Activated naive CD8-positive, alpha-beta T cell treated with anti-CD3 and anti-CD28 coated beads for 36 hours (primary cell): ENCODE measurements at places on chromosomes 12 and 14.

GRCh38 chr12:27077586-27077985, 4.8 kb downstream of the C12orf71 start:
- DNase-seq: no peak

DNA sequence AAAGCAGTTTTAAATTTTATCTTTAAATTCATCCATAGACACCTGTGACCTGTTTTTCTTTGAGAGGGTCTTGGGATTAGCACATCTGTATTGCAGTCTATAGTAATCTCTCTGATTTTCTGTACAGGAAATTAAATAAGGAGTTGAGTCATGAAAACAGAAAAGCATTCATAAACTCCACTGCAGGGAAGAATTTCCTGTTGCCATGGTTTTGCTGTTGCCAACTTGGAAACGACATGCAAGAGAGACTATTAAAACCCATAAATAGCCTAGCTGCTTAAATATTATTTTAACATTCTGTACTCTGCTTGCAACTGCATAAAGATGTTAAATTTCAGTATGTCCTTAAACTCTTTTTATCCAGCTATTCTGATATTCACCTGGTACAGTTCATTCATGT, 281.0 kb upstream of the RGS6 start:
- no peak for DNase-seq

DNA sequence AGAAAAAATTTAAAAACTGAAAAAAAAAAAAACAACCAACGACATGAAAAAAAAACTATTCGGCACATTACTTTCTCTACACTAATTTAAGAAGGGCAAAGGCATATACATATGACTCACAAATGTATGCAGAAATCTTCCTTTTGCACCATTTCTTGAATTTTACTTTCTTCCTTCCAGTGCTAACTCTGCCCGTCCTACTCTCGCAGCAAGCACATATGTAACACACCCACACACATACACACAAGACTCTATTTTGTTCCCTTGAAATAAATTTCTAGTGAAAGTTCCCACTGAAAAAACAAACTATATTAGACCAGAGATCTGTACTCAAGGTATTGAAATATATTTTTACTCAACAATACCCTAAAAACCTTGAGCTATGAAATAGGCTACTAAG, 14.6 kb downstream of the BTG1 start:
- DNase-seq: no peak

DNA sequence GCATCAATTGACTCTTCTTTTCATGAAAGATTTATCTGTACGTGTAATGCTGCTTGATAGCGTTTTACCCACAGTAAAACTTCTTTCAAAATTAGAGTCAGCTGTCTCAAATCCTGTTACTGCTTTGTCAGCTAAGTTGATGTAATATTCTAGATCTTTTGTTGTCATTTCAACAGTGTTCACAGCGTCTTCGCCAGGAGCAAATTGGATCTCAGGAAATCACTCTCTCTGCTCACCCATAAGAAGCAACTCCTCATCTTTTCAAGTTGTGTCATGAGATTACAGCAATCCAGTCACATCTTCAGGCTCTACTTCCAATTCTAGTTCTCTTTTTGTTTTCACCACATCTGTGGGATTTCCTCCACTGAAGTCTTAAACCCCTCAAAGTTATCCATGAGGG, 9.5 kb downstream of the PCNX1 start:
- no peak for DNase-seq

DNA sequence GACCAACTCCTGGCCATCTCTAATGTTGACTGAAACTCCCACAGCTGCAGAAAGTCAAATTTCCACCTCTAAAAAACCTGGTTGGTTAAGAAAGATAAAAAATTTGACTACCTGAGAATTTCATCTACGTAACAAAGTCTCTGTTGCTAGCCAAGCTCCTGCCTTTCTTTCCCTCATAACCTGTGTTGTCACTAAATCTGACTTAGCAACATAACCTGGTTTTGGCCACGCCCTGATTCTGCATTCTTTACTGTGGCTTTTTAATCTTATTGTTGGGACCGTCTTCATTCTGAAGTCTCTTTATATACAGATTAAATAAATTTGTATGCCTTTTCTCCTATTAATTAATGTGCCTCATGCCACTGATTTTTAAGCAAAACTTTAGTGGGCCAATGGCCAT, 16.1 kb upstream of the CD69 start:
- DNase-seq: no peak

DNA sequence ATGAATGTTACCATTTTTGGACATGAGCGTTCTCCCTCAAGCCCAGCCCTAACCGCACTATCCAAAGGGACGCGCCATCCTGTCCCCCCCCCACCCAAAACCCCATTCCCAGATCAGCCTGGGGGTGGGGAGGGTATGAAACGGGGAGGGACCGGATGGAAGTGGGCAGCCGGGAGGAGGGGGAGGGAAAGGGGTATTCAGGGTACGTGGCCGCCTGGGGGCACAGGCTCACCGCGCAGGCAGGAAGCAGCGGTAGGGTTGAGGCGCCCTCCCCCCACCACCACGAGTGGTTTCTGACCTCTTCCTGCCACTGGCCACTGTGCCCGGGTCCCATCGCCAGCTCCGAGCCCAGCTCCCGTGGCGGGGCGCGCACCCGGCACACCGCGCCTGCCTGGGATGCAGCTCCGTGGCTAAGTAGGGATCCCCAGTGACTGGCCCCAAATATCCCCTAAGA, 1.4 kb downstream of the ACTN1 start:
- DNase-seq: peak; percentile 69

- no peak for DNase-seq
Measured at GRCh38 chr14:42141328-42141727, 534.7 kb downstream of the LRFN5 start.

DNA sequence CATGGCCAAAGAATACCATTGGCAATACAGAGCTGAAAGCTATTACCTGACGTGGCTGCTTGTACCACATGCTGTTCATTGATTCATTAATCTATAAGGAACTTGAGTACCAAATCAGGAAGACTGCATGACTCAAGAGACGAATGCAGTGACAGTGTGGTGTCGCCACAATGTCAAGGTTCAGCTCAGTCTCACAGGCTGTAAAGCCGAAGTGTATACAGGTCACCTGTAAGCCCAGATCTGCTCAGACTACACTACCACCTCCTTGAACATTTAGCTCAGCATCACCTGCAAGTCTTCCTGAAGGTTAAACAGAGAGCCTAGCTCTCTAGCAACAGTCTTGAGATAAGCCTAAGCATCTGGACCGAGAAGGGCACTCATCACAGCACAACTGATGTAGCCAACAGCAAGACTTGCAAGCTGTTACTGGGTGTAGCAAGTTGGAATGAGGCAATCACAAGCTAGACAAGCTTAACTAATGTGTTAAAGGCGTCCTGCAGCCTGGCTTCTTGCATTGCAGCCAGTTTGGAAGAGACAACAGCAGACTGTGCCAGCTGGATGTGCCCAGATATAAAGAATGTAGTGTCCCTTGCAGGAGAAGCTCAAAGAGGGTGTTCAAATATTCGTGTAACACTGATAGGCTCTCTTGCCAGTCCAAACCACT, 21.0 kb downstream of the TMTC1 start:
- no peak for DNase-seq

DNA sequence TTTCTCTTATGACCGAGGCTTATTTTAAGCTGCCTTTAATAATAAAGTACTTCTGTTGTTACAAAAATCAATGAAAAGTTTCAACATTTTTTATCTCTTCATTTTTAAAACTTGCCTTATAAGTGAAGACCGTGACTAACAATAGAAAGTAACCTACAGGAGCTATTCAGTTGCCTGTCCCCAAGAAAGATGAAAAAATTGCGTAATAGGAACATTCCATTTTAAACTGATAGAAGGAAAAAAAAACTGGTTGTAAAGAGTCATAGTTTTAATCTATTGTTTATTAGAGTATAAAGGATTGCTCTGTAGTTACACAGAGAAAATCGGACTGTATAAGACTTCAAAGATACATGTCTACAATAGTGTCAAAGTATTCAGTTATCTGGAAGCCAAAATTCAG, 83.3 kb downstream of the DAAM1 start:
- no peak for DNase-seq

DNA sequence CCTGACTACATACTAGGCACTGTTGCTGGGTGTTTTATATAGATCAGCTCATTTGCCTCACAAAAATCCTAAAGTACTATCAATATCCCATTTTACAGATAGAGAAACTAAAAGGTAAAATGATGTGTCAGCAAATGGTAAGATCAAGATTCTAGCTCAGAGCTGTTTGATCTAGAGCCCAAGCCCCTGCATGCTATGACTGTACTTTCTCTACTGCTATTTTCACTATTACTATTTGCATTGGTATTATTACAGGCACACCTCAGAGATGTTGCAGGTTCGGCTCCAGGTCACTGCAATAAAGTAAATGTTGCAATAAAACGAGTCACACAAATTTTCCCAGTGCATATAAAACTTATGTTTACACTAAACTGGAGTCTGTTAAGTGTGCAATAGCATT, 10.9 kb downstream of the ISCU start:
- DNase-seq: peak; percentile 31

GRCh38 chr14:22427771-22428231, 161.2 kb downstream of the DAD1 start:
- DNase-seq: no peak

GRCh38 chr14:99602054-99602787, 1.8 kb downstream of the CCDC85C start:
- DNase-seq: no peak

GRCh38 chr14:79602045-79602444, 609.3 kb downstream of the DIO2 start:
- DNase-seq: no peak

DNA sequence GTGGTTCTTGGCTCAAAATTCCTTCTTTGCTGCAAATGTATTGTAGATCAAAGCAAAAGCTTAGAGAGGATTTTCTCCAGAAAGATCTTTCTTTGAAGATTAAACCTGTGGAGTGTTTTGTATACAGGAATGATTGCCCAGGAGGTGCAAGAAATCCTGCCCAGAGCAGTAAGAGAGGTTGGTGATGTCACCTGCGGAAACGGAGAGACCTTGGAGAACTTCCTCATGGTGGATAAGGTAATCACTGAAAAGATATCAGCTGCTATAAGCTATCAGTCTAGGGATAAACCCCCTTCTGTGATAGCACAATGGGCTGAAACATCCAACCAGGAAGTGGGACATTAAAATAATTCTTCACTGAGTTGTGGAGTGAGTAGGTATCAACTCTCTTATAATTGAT, 85.7 kb downstream of the MYRFL start:
- no peak for DNase-seq

- no peak for DNase-seq
Measured at GRCh38 chr12:124021007-124021406, 48.0 kb downstream of the ZNF664 start.

GRCh38 chr14:35366056-35366451, 38.5 kb downstream of the NFKBIA start:
- DNase-seq: peak; percentile 25

- DNase-seq: no peak
Measured at GRCh38 chr12:116642683-116643082, 83.5 kb downstream of the MAP1LC3B2 start.

- no peak for DNase-seq
Measured at GRCh38 chr14:85528080-85528896, 1.7 kb upstream of the FLRT2 start.

DNA sequence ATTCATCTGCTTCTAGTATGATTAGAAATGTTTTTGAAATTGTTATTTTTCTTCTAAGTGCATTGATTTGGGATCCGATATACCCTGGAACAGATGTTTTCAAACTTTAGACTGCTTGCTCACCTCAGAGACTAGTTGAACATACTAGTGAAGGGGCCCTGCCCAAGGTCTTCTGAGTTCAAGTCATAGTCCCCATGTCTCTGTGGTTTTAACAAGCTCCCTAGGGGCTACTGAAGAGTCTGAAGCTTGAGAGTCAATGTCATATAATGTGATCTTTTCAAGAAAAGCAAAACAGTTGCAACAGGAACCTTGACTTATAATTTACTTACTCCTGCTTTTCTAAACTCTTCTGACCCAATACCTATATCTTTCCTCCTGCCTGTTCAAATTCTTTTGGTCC, 7.5 kb upstream of the UBE2N start:
- DNase-seq: no peak

- DNase-seq: no peak
Measured at GRCh38 chr12:76187177-76187576, 102.7 kb upstream of the NAP1L1 start.

DNA sequence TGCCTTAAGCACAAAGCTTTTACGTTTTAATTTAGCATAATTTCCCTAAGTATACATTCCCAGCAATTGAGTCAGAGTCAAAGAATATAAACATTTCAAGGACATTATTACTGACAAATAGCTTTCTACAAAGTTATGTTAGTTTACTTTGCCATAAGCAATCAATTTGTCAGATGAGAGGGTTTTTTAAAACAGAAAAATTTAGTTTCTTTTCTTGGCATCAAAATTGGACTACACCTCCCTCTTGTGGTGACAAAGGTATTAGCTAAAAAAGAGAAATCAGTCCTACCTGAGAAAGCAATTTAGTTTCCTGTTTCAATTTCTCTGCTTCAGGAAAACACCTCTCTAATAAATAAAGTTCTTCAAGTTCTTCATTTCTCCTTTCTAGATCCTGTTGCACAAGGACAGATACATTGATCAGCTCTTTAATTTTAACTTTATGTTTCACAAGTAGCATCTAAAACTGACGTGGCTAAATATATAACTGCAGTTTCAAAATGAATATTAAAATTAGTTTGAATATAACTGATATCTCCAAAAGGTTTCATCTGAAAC, 39.9 kb downstream of the DNAI7 start:
- DNase-seq: no peak

- DNase-seq: no peak
Measured at GRCh38 chr14:69077841-69078240, 75.1 kb downstream of the DCAF5 start.

DNA sequence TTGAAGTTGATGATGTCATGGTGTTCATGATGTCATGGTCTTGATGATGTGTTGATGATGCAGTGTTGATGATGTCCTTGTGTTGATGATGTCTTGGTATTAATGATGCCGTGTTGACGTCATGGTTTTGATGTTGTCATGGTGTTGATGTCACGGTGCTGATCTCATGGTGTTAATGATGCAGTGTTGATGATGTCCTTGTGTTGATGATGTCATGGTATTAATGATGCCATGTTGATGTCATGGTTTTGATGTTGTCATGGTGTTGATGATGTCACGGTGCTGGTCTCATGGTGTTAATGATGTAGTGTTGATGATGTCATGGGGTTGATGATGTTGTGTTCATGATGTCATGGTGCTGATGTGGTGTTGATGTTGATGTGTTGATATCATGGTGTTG, 48.0 kb upstream of the RIMBP2 start:
- no peak for DNase-seq

- DNase-seq: no peak
Measured at GRCh38 chr12:12520273-12520672, 42.4 kb downstream of the DUSP16 start.

GRCh38 chr14:54730156-54730961, 163.4 kb downstream of the SAMD4A start:
- DNase-seq: peak; percentile 31

DNA sequence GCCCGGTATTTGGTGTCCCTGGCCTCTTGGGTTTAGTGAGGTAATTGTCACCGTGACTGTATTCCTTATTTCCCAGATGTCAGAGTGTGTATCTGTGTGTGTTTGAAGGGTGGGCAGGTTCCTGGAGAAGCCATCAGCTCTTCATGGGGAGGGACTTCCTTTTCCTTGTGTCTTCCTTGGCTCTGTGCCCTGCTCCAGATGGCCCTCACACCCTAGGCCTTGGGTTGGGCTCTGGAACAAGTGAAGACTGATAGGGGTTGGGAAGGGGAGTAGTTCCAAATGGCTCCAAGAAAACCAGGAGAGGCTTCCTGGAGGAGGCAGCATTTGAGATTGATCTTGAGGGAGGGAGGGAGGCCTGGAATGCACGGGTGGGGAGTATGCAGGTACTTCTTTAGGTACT, 43.8 kb upstream of the PRIMA1 start:
- no peak for DNase-seq

GRCh38 chr14:94722397-94722796, 47.5 kb downstream of the GSC start:
- no peak for DNase-seq
